Stimulated activated naive CD4-positive, alpha-beta T cell treated with Interleukin-2 at 50 U/mL for 16 hours (primary cell): ENCODE measurements at places on chromosomes 11 and 22.

DNA sequence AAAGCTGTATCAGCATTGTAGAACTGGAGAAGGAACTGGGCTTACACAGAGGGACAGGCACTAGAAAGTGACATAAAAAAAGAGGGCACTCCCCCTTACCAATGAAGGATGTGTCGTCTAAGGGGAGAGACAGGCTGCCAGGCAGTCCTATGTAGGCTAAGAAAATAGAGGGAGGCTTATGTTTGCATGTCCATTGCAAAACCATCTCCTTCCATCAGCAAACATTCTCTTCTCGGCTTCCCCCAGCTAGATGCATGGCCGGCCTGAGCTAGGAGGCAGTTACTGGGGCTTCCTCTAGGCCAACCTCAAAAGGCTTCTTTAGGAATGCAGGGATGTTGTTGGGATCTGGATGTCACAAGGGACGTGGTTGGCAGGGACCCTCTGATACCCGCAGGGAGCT lies 139.1 kb downstream of the PKNOX2 start:
- no peak for DNase-seq

DNA sequence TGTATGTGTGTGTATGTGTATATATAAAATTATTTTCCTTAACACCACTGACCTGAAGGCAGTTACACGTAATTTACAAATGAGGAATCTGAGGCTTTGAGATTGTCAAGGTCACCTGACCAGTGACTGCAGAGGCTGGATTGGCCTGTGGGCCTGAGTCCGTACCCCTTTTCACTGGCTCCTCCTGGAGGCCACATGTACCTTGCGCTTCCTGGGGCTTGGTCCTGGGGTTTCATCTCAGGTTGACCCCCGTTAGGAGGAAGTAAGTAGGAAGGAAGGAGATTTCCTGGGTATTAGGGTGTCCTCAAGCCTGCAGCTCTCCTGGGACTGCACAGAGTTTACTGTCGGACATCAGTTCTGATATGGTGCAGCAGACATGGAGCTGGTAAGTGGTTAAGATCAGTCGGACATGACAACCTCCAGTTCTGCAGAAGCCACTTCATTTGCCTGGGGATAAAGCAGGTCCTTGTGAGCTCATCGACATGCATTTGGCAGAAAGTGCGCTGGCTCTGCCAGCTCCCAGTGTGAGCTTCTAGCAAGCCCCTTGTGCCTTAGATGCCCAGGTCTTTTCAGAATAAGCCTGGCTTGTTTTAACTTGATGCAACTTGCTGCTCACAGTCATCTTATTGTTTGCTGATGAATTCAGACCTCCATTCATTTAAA lies 36.6 kb downstream of the ST3GAL4 start:
- no peak for DNase-seq

- DNase-seq, result no peak
Measured at GRCh38 chr11:92324890-92325289, 100.3 kb downstream of the FAT3 start.

- no peak for DNase-seq
Measured at GRCh38 chr11:85385547-85385946, 241.6 kb downstream of the DLG2 start.

DNA sequence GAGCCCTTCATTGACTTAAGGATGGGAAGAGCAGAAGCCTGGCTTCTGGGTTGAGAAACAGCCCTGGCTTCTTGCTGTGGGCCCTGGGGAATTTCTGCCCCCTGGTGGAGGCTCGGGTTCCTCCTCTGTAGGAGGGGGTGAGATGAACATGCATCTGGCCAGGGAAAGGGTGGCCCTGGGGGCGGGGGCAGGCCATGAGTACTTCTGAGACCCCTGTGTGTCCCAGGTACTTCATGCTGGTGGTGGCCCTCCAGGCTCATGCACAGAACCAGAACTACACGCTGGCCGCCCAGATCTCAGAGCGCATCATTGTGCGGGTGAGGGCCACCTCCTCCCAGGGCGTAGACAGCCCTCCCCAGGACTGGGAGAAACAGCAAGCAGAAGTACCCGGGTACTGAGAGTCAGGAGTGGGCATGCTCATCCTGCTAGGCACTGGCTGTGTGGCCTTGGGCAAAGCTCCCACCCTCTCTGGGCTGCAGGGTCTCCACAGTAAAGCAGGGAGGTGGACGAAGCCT lies 15.8 kb downstream of the TMEM258 start:
- DNase-seq, result peak; percentile 36
